NCI-H748 treated with DMSO at 0.1 percent for 48 hours (cell line): ENCODE measurements at places on chromosomes 12 and 14.

- DNase-seq: no peak
These were observed 349.7 kb upstream of the DIO2 start for GRCh38 chr14:80560800-80561657.

DNA sequence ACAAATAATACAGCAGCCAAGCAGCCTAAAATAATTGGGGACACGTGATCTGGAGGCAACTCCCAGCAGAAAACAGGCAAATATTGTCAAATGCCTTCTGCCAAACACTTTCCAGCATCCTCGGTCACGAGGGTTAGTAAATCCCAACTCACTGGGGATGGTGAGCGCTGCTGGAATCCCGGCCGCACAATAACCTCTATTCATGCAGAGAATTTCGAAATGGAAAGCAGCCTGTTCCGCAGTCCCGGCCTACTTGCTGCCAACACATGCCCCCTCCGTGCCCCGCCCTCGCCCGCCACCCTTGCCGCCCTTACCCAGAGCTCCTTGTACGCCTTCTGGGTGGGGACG lies 62.2 kb downstream of the RFX4 start:
- peak; percentile 81 for DNase-seq

DNA sequence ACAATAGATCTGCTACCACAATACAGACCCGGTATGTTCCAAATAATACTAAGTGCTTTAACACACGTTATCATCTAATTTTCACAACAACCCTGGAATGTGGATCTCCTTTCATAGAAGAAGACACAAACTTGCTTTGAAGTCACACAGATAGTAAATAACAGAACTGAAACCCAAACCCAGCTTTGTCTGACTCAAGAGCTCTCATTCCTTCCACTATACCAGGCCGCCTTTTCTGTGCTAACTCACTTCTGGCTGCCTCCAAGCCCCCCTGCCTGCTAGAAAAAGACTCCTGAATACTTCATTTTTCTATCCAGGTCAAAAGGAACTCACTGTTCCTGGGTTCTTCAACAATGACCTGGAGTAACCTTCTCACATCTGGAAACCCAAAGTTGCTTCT lies 37.8 kb downstream of the PRPF40B start:
- no peak for DNase-seq

DNA sequence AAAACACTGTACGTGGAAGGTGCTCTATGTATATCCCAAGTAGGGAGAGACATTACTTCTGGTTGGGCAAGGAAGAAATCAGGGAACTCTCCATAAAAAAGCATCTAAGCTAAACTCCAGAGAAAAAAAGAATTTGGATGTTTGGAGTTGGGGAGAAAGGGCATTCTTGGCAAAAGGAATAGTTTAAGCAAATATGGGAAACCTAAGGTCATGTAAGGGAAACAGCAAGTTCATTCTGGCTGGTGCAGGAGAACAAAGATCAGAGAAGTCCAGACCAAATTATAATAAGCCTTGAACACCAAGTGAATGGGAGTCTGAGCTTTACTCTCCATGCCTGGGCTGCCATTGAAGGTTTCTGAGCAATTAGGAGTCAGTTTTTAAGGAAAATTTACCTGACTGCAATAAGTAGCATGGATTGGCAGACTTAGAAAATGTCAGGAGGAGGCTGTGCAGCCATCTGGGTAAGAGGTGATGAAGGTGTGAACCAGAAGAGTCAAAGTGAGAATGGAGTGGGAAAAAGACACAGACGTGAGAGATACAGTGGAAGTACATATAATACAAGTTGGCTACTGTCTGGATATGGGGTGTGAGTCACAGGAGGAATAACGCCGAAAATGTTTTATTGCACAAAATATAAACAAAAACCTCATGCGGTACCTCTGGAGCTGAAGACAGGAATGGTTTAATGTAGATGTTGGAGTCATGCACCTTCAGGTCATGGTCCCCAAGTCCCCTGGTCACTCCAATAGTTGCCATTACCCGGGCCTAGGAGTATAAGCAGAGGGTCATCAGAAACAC lies 222.6 kb downstream of the MON2 start:
- DNase-seq: no peak

DNA sequence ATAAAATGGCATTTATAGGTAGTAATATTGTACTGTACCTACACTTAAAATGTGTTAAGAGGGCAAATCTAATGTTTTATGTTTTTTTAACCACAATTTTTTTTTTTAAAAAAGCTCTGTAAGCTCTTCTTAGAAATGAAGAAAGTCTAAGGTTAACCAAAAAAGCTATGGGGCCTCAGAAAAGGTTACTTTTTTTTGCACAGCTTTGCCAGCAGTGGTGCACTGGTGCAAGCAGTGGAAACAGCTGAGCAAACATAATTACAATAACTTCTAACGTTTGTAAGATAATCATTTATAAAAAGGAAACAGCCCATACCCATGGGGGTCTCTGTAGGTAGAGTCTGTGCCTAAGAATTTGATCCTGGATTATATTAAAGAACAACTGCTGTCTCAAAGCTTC lies 85.1 kb upstream of the NID2 start:
- peak; percentile 24 for DNase-seq

DNA sequence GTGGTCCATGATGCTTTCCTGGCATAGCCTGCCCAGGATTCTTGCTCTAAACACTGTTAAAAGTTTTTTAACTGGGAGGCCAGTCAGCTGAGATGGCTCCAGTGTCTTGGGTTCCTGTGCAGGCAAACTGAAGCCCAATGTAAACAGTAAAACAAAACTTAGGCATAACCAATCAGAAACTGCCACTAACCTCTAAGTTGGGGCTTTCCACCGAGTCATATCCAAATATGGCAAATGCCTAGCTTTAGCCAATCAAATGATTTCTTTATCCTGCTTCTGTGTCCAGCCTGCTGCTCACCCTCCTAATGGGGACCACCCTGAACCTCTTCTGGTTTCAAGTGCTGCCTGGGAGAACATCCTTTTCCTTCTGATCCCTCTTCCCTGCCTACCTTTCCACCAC lies 277.9 kb downstream of the EMP1 start:
- DNase-seq: no peak

- peak; percentile 75 for DNase-seq
These were observed 23.1 kb downstream of the LLPH start for GRCh38 chr12:66107451-66107915.

- DNase-seq: no peak
These were observed 64.9 kb upstream of the KITLG start for GRCh38 chr12:88644946-88645702.

DNA sequence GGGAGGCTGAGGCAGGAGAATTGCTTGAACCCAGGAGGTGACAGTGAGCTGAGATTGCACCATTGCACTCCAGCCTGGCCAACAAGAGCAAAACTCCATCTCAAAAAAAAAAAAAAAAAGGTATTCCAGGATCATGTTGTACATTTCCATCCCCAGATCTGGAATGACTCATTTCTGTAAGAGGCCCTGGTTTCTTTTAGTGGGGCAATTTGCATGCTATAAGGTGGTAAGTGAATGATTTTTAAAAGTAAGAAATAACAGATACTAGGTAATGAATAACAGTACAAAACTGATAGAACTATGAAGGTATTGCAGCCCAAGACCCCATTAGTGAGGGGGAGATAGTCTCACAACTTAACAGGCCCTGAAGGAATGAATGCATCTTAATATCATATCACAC lies 17.7 kb upstream of the ADCK1 start:
- no peak for DNase-seq

DNA sequence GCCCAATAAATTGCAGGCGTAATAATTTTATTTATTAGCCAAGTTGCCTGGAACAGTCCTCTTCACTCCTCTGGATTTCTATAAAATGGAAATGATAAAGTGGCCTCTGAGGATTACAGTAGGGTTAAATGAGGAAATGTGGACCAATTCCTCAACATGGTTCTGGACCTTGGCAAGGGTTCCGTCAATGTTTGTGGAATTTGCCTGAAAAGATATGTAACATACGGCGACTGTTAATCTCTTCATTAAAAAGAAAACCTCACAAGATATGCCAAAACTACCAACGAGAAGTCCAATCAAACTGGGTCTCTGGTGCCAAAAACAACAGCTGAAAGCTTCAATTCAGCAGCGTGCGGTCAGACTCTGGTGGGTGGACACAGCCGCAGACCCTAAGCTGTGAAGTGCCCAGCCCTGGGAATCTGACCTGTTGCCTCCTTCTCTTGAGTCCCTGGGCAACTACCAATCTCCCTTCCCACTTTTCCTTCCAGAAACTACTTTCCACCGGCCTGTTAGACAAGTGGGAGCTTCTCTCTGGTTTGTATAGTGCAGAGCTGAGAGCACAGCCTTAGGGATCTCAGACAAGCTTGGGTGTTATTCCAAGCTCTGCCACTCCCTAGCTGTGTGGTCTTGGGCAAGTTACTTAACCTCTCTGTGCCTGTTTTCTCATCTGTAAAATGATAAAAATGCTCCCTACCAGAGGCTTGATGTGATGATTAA lies 190.5 kb upstream of the GSC start:
- DNase-seq: no peak

- DNase-seq: no peak
These were observed 70.3 kb downstream of the TBX5 start for GRCh38 chr12:114335607-114336006.

GRCh38 chr12:95972832-95973456 lies 23.2 kb downstream of the HAL start:
- no peak for DNase-seq

DNA sequence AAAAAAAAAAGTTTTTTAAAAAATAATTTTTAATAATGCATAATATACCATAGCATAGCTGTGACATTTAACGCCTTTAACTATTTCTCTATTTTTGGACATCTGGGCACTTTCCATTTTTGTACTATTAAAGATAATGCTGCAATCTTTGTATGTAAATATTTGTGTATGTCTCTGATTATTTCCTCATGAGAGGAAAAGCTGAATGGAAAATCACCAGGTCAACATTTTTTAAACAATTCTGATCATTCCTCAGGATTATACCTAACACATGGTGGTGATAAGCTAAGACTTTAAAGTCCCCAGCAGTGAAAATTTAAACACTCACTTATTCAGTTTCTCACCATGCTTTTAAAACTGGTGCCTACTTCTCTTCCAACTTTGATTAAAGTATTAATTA lies 31.3 kb upstream of the NR1H4 start:
- DNase-seq: no peak

DNA sequence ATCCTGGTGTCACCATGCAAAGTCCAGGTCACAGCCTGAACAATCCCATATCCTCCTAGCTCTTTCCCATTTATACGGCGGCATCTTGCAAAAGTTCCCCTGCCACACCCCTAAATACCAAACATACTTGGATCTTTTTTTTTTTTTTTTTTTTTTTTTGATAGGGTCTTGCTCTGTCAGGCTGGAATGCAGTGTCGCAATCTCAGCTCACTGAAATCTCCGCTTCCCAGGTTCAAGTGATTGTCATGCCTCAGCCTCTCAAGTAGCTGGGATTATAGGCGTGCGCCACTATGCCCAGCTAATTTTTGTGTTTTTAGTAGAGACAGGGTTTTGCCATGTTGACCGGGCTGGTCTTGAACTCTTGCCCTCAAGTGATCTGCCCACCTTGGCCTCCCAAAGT lies 451.3 kb downstream of the GLT1D1 start:
- DNase-seq: no peak

DNA sequence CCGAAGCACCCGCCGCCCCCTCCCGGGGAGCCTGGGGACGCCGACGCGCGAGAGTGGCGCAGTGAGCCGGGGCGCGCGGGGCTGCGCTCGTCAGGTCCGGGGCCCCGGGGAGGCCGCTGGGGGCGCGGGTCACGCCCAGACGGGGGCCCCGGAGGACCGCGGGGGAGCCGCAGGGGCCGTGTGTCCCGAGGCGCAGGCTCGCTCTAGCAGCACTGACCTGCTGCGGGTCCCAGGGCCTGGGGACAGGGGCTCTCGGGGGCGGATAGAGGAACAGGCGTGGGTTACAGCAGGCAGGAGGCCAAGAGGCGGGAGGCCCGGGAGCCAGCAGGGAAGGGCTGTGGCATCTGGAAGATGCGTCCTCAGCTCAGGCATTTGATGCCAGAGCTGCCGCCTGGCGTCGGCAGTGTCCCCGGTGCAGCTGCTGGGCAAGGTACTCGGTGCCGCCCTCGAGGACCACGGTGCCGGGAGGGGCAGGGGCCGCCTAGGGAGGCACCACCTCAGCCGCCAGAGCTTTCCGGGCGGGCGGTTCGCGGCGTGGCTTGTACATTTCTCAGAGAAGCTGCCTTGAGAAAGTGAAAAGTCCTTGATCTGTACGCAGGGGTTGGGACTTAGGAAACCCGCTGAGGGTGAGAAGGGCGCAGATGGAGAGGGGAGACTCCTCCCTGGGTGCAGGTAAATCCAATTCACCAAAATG lies 1.2 kb downstream of the WNT5B start:
- no peak for DNase-seq

GRCh38 chr14:102187044-102187443 lies 47.3 kb downstream of the WDR20 start:
- no peak for DNase-seq

GRCh38 chr14:99747582-99748330 lies 45.5 kb upstream of the EML1 start:
- no peak for DNase-seq

- peak; percentile 5 for DNase-seq
These were observed at the start of gene MSRB3 for GRCh38 chr12:65278576-65279368. TSS of gene MSRB3 (plus strand) at chr12:65278683. CDS start at chr12:65308580, 29,897 bp downstream.

DNA sequence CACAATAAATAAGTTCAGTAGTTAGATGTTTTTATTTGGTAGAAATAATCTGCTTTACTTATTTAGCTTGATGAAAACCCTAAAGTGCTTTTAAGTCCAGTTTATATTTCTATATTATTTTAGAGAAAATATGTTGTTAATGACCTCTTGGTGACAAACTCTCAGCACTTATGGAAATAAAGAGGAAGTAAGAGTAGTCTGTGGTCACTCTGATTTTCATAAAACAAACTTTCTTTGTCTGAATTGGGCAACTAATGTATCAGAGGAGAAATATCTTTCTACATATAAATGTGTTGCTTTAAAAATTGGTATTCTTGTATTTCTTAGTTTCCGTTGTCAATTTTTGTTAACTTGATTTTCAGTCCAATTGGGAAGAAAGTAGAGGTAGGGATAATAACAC lies 878.9 kb upstream of the SEL1L start:
- DNase-seq: no peak

- no peak for DNase-seq
These were observed 156.5 kb upstream of the RMST start for GRCh38 chr12:97306147-97306546.

- DNase-seq: no peak
These were observed 19.0 kb upstream of the LTBP2 start for GRCh38 chr14:74630881-74631690.

DNA sequence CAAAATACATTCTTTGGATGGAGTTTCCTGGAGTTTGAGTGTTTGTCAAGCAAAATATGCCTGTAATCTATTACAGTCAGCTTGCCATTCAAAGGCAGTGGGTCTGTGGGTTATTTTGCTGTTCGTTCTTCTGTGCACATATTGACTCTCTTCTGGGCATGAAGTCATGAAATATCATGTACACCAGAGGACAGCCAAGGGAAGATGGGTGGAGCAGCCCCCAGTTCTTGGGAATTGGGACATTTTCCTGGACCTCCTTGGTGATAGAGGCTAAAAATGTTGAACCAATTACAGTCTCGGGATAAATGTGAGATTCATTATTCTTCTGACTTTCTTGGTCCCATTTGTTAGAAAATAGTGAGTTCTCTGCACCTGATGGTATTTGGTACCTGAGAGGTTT lies 89.1 kb downstream of the FOXN4 start:
- DNase-seq: no peak
